Central memory CD4-positive, alpha-beta T cell (primary cell): ENCODE measurements at places on chromosomes 3 and 15.

GRCh38 chr3:121567649-121568048 lies at the start of gene ARGFX:
TSS of gene ARGFX (plus strand) at chr3:121567949. CDS start at chr3:121570714, 2,765 bp downstream.
- no peak for DNase-seq

GRCh38 chr3:69144631-69145245 lies 22.3 kb upstream of the LMOD3 start:
- DNase-seq = no peak

DNA sequence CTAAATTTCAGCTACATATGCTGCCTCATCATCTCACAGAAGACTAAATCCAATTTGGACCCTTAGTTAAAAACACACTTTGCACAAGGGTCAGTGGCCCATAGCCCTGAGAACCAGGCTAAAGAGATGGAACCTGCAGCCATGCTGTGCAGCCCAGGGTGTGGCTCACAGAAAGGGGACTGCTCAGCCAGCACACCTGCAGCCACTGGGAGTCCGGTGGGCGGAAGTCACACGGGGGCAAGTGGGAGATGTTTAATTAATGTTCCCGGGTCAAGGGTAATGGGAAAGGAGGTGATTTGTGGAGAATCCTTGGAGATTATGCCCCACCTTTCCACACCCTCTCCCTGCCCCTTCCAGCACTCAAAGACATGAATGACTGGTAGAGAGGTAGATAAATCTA lies 467.4 kb downstream of the EPHB1 start:
- no peak for DNase-seq

DNA sequence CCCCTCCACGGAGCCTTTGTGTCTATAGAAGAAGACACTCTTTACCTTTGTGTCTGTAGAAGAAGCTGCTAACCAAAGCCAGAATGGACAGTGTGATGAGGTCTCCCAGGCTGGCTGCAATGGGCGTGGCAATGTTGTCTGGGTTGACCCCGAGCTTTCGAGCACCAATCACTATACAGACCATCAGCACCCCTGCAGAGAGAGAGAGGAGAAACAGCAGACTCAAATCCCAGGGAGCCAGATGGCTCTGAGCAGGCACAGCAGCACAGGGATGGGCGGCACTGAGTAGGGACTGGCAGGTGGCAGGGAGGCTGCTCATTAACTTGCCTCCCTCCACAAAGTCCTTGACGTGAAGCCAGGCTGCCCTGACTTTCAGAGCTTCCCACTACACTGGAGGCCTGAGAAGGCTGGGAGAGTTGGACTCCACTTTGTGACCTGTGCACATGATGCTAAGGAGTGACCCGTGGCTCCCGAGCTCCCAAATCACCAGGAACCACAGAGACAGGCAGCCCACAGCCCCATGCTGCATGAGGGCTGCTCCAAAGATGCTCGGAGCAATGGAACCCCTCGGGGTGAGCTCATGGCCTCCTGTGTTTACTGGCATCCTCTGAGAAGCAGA lies 53.9 kb downstream of the ROPN1B start:
- no peak for DNase-seq

GRCh38 chr3:136819731-136820679 lies 1.1 kb downstream of the SLC35G2 start:
- DNase-seq = peak; percentile 12
